ENCODE measurements at places on chromosomes 12 and 14. TPM values are rescaled to one million over a fixed set of nuclear protein-coding genes. Genes with fewer than 3 reads are reported as not detected.

DNA sequence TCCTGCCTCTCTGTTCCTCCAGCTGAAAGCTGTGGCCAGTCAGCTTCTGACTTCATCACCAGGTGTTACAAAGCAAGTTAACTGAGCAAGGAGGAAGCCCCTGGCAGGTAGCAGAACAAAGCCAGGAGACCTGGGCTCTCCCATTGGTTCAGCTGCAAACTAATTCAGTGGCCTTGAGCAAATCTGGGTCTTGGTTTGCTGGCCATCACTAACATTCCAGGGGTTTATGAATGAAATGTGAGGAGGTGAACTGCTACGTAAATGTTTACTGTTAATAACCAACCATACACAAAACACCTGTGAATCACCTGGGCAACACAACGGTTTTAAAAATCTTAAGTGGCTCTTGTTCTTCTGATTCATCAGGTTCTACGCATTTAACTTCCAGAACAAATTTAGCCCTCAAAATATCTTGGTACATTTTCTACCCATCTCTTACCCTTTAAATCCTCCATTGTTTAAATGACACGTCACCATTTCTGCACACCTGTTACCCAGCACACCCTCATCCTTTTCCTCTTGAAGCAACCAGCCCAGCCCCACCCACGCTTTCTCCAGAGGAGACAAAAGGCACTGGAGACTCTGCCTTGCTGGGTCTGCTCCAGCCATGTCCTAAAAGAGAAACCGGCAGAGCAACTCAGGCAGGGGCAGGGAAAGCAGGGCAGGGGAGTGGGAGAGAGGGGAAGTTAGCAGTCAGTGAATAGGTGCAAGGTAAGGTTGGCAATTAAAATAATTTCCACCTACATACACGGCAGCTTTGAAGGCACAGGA lies 49.3 kb upstream of the TSPAN11 start:
- no peak for DNase-seq

DNA sequence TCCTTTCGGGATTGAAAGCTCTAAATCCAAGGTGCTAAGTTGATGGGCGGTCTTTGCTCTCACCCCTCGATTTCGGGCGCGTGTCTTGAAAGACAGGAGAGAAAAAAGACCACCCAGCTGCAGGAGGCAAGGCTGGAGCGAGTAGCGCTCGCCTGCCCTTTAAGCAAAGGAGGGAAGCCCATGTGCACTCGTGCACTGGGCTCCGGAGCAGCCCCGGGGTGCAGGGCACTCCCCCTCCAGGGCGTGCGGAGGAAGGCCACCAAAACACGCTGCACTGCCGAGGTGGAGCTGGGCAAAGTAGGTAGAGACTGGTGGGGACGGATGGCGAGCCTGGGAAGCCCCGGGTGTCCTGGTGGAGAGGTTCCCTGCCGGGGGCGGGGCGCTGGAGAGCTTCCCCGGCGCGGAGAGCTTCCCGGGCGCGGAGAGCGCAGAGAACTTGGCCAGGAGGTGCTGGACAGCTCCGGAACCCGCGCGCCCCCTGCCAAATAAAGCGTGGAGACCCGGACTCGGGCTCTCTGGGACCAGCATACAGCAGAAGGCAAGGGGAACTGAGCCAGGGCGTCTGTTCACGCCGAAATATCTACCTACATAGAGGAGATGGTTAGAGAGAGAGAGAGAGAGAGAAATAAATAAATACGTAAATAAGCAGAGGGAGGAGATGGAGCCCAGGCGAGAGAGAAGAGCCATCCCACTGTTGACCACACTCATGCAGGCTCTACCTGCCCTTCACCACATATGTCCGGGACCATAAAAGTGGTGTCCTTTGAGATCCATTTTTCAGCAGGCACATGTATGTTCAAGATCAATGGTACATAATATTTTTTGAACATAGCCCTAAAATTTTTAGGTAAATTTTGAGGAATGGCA lies 662 bp upstream of the NELL2 start:
- DNase-seq: peak; percentile 88

- DNase-seq: peak; percentile 69
These were observed at the start of gene CMKLR1 for GRCh38 chr12:108338915-108339657. Gene CMKLR1 (minus strand): TSS chr12:108339311. CDS start chr12:108293591, 45,720 bp downstream.

- no peak for DNase-seq
These were observed 269.9 kb downstream of the ADAMTS20 start for GRCh38 chr12:43282106-43282505.

DNA sequence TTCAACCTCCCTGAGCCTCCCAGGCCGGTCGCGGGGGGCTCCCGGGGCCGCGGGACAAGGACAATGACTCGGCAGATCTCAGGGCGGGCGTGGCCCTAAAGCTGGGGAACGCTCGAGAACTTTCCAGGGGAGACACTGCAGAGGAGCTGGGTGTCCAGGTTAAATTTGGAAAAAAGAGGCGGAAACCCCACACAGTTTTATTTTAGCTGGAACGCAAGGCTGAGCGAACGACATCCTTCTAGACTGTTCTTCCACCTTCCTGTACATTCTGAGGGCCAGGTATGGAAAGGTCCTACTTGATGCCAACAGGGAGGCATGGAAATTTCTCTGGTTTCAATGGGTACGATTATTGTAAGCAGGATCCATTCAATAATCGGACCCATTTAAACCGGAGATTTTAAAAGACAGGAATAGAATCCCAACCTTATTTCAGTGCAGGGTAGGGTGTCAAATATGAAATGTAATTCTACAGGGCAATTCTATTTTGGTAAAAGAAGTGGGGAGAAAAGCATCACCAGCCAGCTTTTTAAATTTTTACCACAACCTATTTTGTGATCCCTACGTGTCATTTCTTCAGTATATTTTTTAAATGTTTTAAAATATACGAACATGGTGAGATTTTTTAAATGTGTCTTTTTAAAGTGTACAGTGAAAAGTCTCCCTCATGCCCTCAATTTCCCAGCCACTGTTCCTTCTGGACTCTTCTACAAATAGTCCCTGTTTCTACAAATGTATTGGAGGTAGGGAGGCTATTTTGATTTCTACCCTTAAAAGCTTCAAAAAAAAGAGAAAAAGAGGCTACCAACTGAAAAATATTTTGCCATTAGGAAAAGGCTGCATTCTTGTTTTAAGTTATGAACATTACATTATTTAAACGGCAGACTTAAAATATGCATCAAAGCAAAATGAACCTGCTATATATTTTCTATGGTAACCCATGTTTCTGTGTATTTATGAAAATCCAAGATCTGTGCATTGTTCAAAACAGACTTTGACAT lies 1.1 kb upstream of the UBC start:
- DNase-seq: peak; percentile 72

DNA sequence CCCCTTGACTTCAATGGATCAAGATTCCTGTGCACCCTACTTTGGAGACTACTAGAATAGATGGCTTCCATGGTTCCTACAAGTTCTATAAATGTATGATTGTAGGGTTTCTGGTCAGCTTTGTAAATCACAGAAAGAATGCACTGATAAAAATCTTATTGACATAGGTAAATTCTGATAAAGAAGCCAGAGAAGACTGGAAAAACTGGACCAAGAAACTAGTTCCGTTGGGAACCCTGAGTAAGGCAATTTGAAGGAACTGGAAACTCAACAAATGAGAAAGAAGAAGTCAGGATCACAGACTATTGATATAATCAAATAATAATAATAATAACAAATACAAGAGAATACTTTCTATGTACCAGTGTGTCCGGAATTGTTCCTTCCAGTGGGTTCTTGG lies 15.4 kb upstream of the MGST1 start:
- DNase-seq: no peak

- no peak for DNase-seq
These were observed 41.2 kb downstream of the DGLUCY start for GRCh38 chr14:91154851-91155625.

GRCh38 chr12:34119366-34119765 lies 97.1 kb downstream of the ALG10 start:
- DNase-seq: no peak

DNA sequence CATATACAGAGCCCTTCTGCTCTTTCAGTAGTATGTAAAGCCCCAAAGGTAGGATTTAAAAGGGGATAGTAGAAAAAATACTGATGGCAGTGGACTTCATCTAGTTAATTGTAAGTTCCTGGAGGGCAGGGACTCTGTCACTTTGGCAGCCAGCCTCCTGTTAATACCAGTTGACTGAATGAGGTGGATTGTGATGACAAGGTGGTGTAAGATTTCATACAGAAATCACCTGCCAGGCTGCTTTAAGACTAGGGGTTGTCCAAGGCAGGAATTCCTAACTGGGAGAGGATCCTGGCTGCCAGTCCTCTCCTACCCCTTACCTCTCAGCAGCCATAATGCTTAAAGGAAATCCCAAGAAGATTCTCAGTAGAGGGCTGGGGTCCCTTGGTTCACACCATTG lies 7.3 kb downstream of the DYRK2 start:
- DNase-seq: no peak

DNA sequence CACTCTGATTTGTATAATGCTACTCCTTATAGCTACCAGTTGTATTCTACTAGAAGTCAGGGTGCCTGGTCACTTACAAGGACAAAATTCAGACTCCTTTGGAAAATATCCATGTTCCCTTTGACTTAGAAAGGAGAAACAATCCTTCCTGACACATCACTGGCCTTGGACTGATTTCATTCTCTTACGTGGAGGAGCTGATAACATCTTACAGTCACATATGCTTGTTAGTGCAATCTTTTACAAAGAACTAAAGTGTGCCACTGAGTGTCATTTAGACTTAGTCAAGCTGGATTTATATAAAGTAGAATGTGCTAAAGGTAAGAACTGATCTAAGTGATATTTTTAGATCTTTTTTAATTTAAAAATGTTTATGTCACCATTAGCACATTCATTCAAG lies 131.0 kb upstream of the TMTC2 start:
- no peak for DNase-seq

- DNase-seq: no peak
These were observed 38.7 kb downstream of the SH2B3 start for GRCh38 chr12:111444314-111444924.

DNA sequence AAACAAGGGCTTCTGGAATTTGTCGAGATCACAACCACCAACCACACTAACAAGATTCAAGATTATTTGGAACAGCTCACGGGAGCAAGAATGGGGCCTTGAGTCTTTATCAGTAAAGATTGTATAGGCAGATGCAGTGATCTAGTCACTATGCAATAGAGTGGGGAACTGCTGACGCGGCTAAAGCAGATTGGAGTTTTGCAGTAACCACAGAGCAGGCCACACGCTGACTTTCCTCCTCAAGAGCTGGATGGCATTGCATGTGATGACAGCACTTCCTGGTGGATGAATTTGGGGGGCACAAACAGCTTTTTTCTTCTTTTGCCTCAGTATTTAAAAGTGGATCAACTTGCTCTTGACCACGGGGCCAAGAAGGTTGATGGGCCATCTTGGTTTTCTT lies 46.0 kb downstream of the KCNK13 start:
- no peak for DNase-seq

DNA sequence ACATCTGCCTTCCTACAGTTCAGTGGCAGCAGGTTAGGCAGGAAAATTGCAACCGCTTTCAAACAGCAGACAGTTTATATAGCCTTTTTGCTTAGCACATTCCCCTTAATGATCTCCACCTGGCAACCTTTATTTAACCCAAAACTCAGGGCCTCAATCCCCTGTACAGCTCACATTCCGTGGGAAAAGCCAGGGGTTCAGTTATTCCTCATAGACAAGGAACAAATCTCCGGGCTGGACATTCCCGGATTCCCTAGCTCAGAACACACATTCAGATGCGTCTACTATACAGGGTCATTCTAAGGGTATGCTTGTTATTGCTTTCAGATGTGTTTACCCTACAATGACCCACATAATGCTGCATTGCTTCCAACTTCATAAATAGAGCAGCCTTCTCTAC lies 73.8 kb upstream of the DCN start:
- DNase-seq: no peak

DNA sequence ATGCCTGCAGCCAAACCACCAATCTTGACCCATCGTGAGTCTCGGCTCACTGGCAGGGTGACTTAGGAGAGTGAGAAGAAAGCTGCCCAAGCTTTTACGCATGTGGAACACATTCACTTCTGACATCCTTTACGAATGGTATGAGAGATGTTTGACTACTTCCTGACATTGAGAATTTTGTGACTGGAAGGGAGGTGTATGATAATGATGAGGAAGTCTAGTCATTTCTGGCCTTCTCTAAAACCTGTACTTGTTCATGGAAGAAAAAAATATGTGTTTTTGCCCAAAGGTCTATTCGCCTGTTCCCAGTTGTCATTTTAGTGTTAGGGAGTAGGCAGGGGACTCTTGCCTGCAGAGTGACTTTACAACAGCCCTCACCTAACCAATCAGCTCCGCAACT lies 227.2 kb upstream of the ATP2B1 start:
- DNase-seq: no peak

- DNase-seq: peak; percentile 74
These were observed 19.4 kb downstream of the ACVRL1 start for GRCh38 chr12:51926718-51927117.

DNA sequence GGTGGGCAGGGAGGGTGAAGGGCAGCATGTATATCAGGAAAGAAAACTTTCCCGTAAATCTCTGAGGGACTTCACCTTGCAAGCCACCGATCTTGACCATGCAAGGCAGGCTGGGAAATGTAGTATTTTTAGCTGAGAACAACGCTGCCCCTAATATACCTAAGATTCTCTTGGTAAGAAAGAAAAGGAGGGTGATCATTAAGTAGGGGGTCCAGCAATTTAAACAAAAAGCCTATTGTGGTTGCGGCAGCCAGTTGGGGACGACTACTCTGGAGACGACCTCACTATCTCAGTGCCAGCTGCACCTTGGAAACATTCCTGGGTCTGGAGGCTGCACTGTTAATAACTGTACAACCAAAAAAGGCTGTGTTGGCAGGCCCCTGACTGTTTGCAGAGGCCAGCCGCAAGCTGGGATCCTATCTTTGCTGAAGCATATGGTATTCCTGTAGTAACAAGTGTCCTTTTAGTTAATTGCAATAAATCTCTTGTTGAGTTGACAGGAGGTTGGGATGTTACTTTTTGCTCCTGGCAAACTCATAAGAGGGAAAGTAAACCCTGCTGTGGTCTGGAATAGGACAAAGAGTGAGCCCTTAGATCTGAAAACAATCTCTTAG lies 6.4 kb downstream of the APOLD1 start:
- no peak for DNase-seq

DHRS2 gene
- total RNA-seq: 0.66 TPM

GPR132 gene
- 0.20 TPM for total RNA-seq

LALBA gene
- total RNA-seq: not detected

SLC7A8 gene
- 77.9 TPM for total RNA-seq

CLEC4D gene
- total RNA-seq: 0.42 TPM

FGD6 gene
- total RNA-seq: 39.5 TPM

All from H9 (cell line).